ENCODE measurements at places on chromosomes 1 and 21. TPM values are rescaled to one million over a fixed set of nuclear protein-coding genes. Genes with fewer than 3 reads are reported as not detected.

KRTAP21-2 gene
- total RNA-seq: not detected

GRCh38 chr1:182329471-182329870 is 62.1 kb downstream of the GLUL start:
- no peak for DNase-seq

DNA sequence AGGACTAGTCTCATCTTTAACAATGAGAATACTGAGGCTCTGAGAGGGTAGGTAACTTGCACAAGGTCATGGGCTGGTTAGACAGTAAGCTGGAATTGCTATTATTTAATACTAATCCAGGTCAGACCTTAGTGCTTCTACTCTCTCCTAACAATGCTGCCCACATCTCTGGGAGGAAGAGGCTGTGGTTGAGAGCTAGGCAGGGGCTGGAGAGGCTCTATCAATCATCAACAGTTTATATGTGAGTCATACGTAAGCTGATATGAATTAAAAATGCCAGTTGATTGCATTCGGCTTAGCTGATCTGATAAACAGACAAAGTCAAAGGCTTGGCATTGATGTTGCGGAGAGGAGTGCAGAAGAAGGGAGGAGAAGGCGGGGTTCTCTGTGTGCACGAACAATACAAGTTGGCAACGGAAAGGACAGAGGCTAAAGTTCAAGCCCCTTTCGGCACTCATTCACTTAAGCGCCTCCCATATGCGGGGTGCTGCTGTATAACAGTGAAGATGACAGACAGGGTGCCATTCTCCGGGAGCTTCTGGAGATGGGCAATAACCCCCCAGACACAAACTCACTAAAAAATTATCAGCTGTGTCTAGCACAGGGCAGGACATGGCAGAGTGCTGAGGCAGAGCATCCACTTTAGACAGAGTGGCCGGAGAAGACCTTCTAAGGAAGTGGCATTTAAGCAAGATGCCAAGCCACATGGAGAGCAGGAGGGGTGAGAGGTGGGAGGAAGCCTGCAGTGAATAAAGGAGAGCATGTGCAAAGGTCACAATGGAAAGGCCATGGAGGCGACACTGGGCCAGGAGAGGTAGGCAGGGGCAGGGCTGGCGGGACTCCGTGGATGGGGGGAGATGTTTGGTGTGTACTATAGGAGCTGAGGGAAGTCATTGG is 195.2 kb downstream of the ZSCAN20 start:
- no peak for DNase-seq

AXDND1 gene
- total RNA-seq: not detected

GRCh38 chr1:225427235-225428067 is at the start of gene LBR:
Gene LBR, minus strand, starts transcription at chr1:225428038. Its CDS starts 3,963 bp downstream, at chr1:225424075.
- peak; percentile 66 for DNase-seq

- no peak for DNase-seq
These were observed 57.8 kb downstream of the BCAR3 start for GRCh38 chr1:93623875-93624274.

GRCh38 chr1:153441238-153441755 is 19.2 kb downstream of the S100A7 start:
- no peak for DNase-seq

DNA sequence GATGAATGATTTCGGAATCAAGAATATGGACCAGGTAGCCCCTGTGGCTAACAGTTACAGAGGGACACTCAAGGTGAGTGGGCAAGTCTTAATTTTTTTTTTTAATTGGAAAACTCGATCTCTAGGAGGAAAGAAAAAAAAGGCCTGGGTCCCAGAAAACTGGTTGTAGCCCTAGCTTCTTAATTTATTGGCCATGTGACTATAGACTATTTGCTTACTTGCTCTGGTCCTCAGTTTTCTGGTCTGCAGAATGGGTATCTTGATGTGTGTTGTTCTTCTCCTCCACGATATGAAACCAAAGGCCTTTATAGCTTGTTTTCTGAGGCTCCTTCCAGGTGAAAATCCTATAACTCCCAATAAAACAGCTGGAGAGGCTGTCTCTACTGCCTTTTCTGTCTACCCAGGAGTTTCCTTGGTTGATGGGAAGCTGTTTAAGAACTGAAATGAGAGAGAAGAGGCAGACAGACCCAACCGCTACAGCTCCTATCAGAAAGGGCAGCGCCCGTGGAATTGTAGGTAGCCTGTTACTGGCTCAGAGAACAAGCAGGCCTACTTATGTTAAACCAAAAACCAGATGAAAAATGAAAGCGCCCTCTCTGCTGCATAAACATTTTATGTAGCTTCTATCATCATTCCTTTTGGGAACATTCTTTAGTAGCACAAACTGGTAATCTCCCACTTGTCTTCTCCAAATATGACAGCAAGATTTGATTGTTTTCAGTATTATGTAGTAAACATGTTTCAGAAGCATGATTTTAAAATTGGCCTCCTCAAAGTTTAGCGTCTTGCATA is 4.5 kb downstream of the ETS2 start:
- no peak for DNase-seq

ITLN2 gene
- not detected for total RNA-seq

MAB21L3 gene
- total RNA-seq: not detected

LCE1A gene
- total RNA-seq: not detected

GPR37L1 gene
- not detected for total RNA-seq

DNA sequence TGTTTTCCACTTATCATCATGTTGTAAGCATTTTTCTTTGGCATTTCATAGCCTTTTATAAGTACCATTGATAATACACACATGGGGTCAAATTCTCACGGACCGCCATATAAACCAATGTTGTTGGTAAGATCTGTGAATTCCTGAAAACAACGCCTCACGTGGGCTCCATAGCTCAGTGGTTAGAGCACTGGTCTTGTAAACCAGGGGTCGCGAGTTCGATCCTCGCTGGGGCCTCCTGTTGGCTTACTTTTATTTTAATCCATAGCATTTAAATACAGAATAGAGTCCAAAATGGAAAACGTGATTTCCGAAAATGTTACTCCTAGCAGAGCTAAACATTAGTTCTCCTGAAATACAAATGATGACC is 83.1 kb downstream of the HHIPL2 start:
- peak; percentile 46 for DNase-seq

GRCh38 chr1:42168391-42168670 is 3.8 kb upstream of the GUCA2A start:
- DNase-seq: no peak

S100B gene
- total RNA-seq: 0.91 TPM

- no peak for DNase-seq
These were observed 71.0 kb downstream of the FOXD2 start for GRCh38 chr1:47508702-47509431.

GRCh38 chr1:32764826-32765569 is 52.2 kb downstream of the YARS1 start:
- no peak for DNase-seq

SOD1 gene
- total RNA-seq: 309 TPM

SH2D2A gene
- 170 TPM for total RNA-seq

DNA sequence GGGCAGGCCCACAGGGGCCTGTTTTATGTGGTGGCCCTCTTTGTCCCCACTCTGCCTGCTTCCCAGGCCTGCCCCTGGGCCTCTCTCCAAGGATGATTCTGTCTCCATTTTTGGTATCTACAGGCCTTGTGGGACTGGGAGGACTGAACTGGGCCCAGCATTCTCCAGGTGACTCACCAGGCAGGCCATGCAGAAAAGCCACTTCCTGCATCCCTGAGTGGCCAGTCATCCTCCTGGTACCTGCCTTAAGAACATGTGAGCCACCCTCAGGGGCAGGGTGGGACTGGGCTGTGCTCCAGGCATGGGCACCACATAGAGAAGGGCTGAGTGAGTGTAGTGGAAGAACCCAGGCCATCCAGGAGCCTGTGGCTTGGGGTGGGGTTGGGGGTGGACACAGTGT is 20.0 kb upstream of the BCAR3 start:
- no peak for DNase-seq

CLIC6 gene
- 0.37 TPM for total RNA-seq

DNA sequence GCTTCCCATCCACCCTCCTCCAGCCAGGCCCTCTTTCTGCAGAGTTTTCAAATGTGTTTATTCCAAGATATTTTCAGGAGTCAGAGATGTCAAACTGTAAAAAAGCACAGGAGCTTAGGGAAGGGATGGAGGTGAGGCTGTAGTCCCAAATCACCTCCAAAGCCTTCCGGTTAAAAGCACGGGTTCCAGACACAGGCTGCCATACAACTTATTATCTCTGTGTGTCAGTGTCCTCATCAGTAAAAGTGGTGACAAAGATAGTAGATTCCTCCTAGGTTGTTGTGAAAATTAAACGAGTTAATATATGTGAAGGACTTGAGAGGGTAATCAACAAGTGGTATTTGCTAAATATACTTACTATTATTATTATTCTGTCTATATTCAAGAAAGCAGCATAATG is 15.1 kb downstream of the S100A7A start:
- no peak for DNase-seq

DNA sequence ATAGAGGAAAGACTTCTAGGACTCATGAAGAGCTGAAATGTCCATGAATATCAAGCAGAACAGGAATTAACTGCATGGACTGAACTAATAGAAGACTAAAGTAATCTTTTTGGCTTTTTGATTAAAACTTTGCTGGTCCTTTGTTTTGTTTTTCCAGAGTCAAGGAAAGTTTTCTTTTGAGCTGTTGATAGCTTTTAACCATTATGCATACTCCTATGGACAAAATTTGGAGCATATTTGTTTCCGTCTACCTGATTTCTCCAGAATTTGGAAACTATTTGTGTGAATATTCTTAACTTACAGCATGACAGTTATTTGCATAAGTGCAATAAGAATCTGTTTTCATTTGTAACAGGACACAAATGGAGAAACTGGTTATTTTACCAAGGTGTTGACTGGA is 24.5 kb upstream of the CYP4B1 start:
- DNase-seq: no peak

DNA sequence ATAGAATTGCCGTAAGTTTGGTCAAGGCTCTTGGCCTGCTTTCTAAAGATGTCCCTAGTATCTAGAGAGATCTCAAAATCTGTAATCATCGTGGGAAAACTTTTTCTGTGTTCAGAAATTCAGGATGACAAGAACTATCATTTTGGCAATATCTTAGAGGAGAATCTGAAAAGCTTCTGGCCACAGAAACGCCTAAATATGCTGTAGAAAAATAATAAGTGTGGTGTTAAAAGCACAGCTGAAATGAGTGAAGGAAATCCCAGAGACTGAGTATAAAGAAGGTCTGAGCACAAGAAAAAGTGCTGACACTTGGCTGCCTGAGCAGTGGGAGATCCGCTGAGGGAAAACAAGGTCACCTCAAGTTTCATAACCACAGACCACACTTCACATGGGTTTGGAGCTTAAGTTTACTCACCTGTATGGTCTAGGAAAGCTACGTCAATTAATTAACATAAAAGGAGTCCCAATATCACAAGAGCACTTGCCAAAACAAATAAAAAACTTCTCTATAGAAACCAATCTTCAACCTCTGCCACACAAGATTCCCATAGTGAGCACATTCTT is 235.2 kb upstream of the IRF2BP2 start:
- DNase-seq: peak; percentile 74
